Small intestine (tissue), 16 donors: ENCODE measurements at places on chromosomes 1 and 21. TPM values are rescaled to one million over a fixed set of nuclear protein-coding genes. Genes with fewer than 3 reads are reported as not detected.

CD1B gene
- polyA plus RNA-seq, result not detected

SYT6 gene
- 0.54 TPM for polyA plus RNA-seq

GRCh38 chr21:34499116-34499515 is 12.9 kb downstream of the KCNE1 start:
- H3K4me3 ChIP-seq, result no peak overlapping the region
- H3K27me3 ChIP-seq, result peaks cover 4% of the 10 kb centered on the region
- DNase-seq, result no peak
- H3K4me1 ChIP-seq, result no peaks in the 10 kb centered on the region

DNA sequence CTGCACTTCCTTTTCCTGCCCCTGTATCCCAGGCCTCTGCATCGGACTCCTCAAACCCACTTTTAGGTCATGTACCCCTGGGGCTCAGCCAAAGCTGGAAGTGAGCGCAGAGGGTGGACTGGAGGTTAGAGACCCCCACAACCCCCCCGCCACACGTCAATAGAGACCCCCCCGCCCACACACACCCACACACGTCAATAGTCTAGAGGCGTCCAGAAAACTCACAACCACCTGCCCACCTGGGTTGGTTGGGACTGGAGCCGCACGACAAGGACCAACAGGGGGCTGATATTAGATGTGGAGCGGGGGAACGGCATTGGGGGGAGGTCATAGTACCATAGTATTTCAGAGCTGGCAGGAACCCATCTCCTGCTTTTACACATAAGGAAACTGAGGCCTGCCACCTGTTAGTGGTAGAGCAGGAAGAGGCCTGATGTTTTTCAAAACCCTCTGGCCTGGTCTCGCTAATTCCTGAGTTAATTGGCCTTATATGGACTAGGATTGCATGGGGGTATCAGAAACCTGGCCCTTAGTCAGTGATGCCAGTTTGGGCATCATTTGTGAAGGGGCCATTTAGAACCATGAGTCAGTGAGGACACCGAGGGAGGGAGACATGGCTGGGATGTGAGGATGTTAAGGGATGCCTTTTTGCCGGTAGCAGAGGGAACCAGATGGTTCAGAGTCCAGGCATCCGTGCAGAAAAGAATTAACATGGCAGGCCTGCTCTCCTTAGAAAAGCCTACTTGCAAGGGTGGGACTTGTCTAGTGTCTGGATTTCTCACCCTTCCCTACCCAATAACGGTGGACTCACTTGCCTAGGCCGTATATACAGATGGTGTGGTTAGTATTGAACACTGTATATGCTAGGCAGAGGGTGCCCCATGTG is 1.1 kb downstream of the NENF start:
- no peaks in the 10 kb centered on the region for H3K27me3 ChIP-seq
- no peaks in the 10 kb centered on the region for H3K36me3 ChIP-seq
- peaks cover 16% of the 10 kb centered on the region for H3K4me1 ChIP-seq
- H3K4me3 ChIP-seq, result peak overlapping the region; percentile 97
- H3K27ac ChIP-seq, result no peak overlapping the region

- no peak overlapping the region for H3K4me3 ChIP-seq
- DNase-seq, result peak; percentile 88
- peaks cover 7% of the 10 kb centered on the region for H3K4me1 ChIP-seq
- H3K27me3 ChIP-seq, result no peaks in the 10 kb centered on the region
Observed at GRCh38 chr1:16158993-16159831, 3.3 kb upstream of the EPHA2 start.

GRCh38 chr1:151756291-151756690 is 7.0 kb downstream of the MRPL9 start:
- no peak overlapping the region for H3K4me3 ChIP-seq
- DNase-seq, result no peak
- no peaks in the 10 kb centered on the region for H3K27me3 ChIP-seq
- H3K36me3 ChIP-seq, result peaks cover 15% of the 10 kb centered on the region
- H3K4me1 ChIP-seq, result no peaks in the 10 kb centered on the region
- no peak overlapping the region for H3K27ac ChIP-seq

DNA sequence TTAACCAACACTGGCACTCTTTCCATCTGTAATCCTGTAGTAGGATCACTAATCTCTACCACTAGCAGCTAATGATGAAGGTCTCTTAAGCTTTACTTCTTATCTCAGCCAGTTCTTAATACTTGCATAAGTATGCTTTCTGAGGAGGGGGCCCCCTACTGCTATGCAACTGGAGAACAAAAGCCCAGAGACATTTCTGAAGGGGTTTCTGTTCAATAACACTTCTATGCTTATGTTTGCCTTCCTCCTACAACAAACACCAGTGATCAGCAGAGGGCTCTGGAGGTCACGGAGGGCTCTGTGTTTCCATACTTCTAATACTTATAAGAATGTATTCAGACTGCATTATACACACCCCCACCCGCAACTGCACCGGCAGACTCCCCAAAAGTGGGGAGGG is 215.8 kb downstream of the BARHL2 start:
- H3K36me3 ChIP-seq, result no peaks in the 10 kb centered on the region
- no peak overlapping the region for H3K27ac ChIP-seq
- no peaks in the 10 kb centered on the region for H3K4me1 ChIP-seq
- no peaks in the 10 kb centered on the region for H3K27me3 ChIP-seq
- no peak overlapping the region for H3K4me3 ChIP-seq

DNA sequence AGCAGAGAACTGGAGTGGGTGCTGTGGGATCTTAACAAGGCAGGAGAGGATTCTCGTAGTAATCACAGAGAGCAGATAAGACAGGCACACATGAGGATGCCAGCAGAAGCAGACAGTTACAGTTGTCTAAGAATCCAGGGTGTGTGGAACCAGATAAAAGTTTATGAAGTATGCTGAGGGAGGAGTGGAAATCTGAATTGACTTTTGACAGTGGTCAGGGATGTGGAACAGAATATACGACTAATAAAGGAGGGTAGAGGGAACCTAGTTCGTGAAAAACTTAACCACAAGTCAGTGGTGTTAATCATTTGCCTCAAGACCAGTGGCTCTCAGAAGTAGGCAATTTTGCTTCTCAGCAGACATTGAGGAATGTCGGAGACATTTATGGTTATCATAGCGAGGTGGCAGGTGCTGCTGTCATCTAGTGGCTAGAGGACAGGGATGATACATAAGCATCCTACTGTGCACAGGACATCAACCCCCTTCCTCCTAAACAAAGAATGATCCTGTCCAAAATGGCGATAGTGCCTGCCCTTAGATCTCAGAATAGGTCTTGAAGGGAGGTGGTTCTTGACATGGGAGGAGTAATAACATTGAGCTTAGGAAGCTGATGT is 3.0 kb downstream of the LRRC8D start:
- DNase-seq, result no peak
- no peak overlapping the region for H3K27ac ChIP-seq
- H3K4me3 ChIP-seq, result no peak overlapping the region
- H3K36me3 ChIP-seq, result no peaks in the 10 kb centered on the region
- H3K4me1 ChIP-seq, result peaks cover 16% of the 10 kb centered on the region
